ENCODE measurements at places on chromosomes 4 and X.

DNA sequence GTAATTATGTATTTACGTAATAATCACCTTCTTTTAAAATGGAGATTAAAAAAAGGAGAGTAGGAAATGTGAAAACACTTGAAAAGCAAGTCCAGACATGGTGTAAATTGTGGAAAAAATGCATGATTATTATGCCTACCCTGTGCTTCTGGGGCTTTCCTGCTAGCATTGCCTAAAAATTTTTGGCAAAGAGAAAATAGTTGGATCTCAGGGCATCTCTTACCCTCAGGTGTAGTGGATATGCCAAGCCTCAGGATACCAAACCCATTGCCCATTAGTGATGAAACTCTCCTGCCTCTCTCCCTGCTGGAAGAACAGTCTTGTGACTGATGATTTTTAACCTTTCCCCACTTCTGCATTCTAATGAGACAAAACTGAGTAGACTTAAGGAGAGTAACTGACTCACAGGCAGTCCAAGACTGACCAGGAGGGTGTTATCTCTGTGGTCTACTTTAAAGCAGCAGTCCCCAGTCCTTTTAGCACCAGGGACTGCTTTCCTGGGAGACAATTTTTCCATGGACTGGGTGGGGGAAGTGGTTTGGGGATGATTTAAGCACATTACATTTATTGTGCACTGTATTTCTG is 174.6 kb downstream of the ZNF330 start:
- no peak for DNase-seq

DNA sequence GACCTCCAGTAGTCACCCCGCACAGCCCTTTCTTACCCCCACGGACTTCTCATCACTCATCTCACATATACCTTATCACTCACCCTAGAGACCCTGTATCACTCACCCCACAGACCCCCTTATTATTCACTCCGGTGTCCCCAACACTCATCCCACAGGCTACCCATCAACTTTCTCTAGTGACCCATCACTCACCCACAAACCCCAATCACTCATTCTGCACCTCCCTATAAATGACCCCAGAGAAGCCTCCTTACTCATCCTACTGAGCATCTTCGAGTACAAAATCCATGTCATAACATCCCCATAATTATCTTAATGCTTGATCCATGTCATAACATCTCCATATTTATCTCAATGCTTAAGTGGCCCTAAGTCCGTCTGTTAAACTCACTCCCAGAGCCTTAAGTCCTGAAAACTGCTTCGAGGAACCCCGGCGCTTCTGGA is 934 bp downstream of the ZNF41 start:
- DNase-seq: no peak

- no peak for DNase-seq
Observed at GRCh38 chr4:46931981-46932380, 22.9 kb upstream of the COX7B2 start.

GRCh38 chr4:96767815-96768480 is 928.1 kb downstream of the PDHA2 start:
- DNase-seq: no peak

- DNase-seq: no peak
Observed at GRCh38 chr4:185559915-185560281, 24.6 kb upstream of the PDLIM3 start.

Measured in activated CD4-positive, alpha-beta T cell treated with anti-CD3 and anti-CD28 coated beads for 1 hour (primary cell).